ENCODE measurements at places on chromosomes 5 and 9.

DNA sequence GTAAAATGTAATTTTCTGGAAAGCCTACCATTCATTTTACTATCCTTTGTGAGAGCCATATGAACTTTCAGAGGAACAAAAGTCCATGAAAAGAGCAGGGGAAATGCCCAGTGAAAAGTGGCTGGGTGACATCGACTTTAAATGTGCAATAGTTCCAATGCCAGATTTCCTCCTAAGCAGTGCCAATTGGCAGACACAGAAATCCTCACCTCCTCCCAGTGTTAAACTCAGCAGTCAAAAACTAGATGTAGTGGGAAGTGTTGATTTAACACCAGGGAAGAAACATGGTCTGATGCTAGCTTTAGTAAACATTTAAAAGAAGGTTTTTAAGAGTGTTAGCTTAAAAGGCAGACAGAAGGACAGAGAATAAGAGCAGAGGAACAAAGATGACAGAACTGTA, 2055.2 kb downstream of the MAT2B start:
- DNase-seq = no peak

DNA sequence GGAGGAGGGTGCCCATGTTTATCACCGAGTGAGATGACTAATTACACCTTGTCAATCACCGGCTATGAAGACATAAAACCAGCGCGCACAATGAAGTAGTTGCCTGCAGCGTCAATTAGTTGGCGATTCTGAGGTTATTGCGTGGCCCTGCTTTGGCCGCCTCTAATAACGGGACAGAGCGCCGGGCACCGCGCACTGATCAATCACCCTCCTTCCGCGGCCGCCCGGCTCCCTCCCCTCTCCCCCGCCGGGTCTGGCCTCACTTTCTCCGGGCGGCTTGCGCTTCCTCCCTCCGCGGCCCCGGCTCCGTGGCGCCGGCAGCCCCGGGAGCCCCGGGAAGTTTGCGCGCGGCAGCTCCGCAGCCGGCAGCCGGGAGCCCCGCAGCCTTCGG, 3.3 kb upstream of the LHX2 start:
- no peak for DNase-seq

GRCh38 chr5:162444129-162444762, 376.7 kb downstream of the GABRG2 start:
- no peak for DNase-seq

DNA sequence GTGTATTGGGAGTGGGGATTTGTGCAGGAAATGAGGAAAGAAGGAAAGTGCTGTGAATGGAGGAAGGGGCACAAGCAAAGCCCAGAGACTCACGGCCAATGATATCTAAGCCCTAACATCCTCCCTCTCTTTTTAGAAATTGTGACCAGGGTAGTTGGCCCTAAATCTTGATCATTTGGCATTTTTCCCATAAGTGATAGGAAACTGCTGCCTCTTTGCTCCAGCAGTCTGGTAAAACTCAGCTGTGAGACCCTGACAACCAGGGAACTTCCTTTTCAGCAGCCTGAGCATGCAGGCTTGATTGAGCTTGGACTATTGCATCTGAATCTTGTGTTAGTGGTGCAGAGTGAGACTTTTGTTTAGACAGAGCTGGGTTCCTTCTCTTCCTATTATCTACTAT, 9.6 kb upstream of the ADRB2 start:
- DNase-seq = no peak
